ENCODE measurements at places on chromosomes 3 and 15. TPM values are rescaled to one million over a fixed set of nuclear protein-coding genes. Genes with fewer than 3 reads are reported as not detected.

Gene CEMIP
- total RNA-seq: 5.0 TPM

Gene NR2E3
- not detected for total RNA-seq

Gene C3orf80
- total RNA-seq: not detected

Gene C3orf62
- total RNA-seq: 1.5 TPM

Gene PIERCE2
- 6.5 TPM for total RNA-seq

Gene STRA6
- 13.1 TPM for total RNA-seq

Gene SOX14
- total RNA-seq: not detected

Gene CCR5
- total RNA-seq: not detected

Gene SEMA7A
- total RNA-seq: 1.0 TPM

Gene CATSPER2
- total RNA-seq: 0.65 TPM

Gene MCF2L2
- 0.52 TPM for total RNA-seq

Gene FAM81A
- 0.08 TPM for total RNA-seq

Gene ARPIN
- 11.6 TPM for total RNA-seq

Gene SLC22A13
- total RNA-seq: 1.6 TPM

Gene UROC1
- not detected for total RNA-seq

Gene CLDN16
- total RNA-seq: not detected

Gene GOLGA8G
- total RNA-seq: not detected

Gene CTXND1
- 1.1 TPM for total RNA-seq

Gene KNG1
- total RNA-seq: not detected

Data from epithelial cell of alveolus of lung (primary cell).